Activated T-cell treated with anti-CD3 and anti-CD28 coated beads, Interleukin-2, amount 50 U/mL, for 72 hours (primary cell): ENCODE measurements at places on chromosomes 7 and 10. TPM values are rescaled to one million over a fixed set of nuclear protein-coding genes. Genes with fewer than 3 reads are reported as not detected.

DNA sequence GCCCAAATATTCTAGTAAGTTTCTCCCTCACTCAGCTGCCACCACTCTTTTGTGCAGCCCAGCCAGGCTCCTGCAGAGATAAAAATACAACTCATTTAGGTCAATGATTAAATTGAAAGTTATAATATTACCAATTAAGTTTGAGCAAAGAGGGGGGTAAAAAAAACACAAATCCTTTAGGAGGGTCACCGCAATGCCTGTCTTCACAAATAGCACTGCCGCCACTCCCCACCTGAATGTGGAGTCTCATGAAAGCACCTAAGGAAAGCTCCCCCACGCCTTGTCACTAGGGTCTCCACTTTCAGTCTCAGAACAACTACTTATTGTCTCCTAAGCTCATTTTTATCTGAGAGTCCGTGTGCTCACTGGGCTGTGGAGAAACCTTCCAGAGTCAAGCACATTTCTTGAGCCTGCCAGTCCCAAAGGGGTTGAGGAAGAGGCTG lies 148.7 kb downstream of the FGFR2 start:
- H3K4me1 ChIP-seq = no peaks in the 10 kb centered on the region
- no peaks in the 10 kb centered on the region for H3K36me3 ChIP-seq

DNA sequence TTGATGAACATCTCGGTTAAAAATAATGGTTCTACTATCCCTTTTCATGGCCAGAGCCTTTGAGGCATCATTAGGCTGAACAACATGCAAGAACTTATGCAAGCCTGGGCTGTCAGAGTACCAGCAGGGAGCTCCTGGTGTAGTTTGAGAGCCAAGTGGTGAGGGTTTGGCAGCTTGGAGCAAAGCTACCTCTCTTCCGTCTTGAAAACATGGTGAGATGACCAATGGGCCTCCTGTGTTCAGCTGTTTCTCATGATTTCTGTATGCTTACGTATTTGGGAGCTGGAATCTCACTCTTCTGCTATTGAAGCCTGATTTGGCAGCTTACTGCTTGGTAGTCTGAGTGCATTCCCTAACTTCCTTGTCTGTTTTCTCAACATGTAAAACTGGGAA lies 150.4 kb downstream of the CXCL12 start:
- H3K4me3 ChIP-seq = no peak overlapping the region
- H3K27me3 ChIP-seq = no peaks in the 10 kb centered on the region
- no peaks in the 10 kb centered on the region for H3K4me1 ChIP-seq

- no peaks in the 10 kb centered on the region for H3K36me3 ChIP-seq
- DNase-seq = no peak
- no peak overlapping the region for H3K27ac ChIP-seq
Measured at GRCh38 chr7:95957510-95957909, 185.2 kb downstream of the DYNC1I1 start.

DNA sequence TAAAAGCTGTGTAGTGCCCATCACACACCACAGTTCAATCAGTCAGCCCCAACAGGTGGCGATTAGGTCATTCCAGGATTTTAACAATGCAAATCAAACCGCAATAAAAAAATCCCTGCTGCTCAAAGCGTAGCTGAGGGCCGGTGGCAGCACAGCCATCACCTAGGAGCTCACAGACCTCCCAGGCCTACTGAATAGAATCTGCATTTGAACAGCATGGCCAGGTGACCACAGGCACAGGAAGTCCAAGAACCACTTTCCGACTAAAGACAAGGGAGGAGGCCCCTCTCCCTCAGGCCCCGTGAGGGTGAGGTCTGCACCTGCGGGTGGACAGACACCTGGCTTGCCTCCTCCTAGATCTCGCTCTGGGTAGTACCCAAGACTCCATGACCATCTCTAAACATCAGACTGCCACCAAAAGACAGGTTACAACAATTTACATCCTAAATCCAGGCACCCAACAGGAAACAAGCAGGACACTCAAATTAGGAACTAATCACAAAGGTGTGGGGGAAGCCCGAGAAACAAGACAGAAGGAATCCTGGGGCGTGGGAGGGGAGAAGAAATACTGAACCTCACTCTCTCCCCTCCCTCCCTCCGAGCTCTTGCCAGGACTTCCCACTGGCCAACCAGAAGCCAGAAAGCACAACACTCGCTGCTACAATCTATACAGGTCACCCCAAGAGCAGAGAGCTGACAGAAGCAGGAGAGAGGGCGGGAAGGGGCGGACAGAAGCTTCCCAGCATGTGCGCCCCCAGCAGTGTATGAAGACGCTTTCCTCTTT lies 19.2 kb downstream of the GNA12 start:
- no peak for DNase-seq
- no peak overlapping the region for H3K27ac ChIP-seq
- H3K4me3 ChIP-seq = no peak overlapping the region
- no peaks in the 10 kb centered on the region for H3K36me3 ChIP-seq

Gene SPDYE9
- not detected for total RNA-seq

Gene RAMP3
- total RNA-seq = 0.50 TPM

DNA sequence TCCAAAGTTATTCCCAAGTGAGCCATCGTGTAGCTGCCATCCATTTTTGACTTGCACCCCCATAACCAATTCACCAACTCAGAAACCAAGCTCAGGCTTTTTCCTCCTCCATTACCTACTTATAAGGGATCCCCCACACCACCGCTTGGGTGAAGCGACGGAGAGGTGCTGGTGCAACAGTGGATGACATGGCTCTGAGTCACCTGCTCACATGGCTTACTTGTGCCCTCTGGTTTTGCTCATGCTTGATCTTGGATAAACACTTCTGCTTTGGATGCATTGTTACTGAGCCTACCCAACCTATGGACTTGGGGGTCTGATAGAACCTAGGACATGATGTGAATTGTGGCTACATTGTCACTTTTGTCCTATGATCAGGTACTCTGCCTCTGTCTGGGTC lies 12.0 kb upstream of the AKR1B1 start:
- no peak overlapping the region for H3K4me3 ChIP-seq
- no peak for DNase-seq
- peaks cover 5% of the 10 kb centered on the region for H3K27me3 ChIP-seq
- H3K36me3 ChIP-seq = no peaks in the 10 kb centered on the region
- no peaks in the 10 kb centered on the region for H3K4me1 ChIP-seq
- no peak overlapping the region for H3K27ac ChIP-seq

DNA sequence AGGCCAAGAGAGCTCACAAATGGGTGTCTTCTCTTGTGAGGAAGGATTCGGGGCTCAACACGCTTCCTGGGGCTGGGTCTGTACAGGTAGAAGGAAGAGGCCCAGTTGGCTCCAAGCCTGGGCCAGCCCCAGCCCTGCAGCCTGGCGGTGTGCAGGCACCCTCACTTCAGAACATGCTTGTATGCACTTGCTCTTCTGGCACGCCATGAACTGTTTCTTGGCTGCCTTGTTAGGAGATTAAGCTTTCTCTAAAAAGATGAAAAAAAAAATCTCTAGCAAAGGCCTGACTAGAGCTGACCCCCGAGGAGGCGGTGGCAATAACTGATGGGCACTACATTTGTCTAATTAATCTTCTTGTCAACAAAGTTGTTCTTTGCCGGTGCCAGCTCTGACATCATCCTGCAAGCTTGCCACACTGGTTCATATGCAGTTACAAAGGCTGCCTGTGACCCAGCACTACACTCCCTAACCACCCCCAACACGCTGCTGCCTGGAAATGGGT lies 94.7 kb downstream of the WDR11 start:
- H3K27me3 ChIP-seq = peaks cover 28% of the 10 kb centered on the region
- H3K4me1 ChIP-seq = peaks cover 15% of the 10 kb centered on the region
- no peak overlapping the region for H3K27ac ChIP-seq
- no peak for DNase-seq

Gene GDF10
- 0.19 TPM for total RNA-seq
